Germinal center (tissue), 1 donor: ENCODE measurements at places on chromosomes 5 and 9.

GRCh38 chr5:134140530-134141201 is 26.2 kb downstream of the TCF7 start:
- peak; percentile 60 for DNase-seq

DNA sequence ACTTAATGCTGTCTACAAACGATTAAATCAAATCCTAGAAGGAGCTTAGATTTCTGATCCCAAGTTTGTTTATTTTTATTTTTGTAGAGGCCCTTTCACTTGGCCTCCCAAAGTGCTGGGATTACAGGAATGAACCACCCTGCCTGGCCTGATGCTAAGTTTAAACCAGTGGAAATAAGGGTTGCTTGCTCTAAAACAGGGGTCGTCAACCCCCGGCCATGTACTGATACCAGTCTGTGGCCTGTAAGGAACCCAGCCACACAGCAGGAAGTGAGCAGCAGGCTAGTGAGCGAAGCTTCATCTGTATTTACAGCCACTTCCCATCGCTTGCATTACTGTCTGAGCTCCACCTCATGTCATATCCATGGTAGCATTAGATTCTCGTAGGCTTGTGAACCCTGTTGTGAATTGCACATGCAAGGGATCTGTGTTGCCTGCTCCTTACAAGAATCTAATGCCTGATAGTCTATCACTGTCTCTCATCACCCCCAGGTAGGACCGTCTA is 11.4 kb downstream of the TTC1 start:
- no peak for DNase-seq

- no peak for DNase-seq
Observed at GRCh38 chr5:142391058-142391845, 66.4 kb upstream of the SPRY4 start.

DNA sequence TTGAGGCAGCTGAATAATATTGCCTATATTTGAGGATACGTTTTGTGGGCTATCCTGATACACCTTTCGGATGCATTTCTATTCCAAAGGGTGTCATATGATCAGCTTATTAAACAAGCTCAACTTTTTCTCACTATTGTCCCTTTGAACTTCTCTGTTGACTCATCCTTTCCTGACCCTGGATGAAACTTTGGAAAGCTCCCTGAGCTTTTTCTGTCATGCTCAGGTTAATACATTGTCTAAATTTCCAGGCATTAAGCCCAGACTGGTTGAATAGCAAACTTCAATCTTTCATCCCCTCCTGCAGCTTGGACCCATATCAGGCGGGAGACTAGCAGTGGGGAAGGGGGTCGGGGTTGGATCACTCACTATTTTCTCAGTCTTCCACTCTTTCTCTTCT is 104.9 kb upstream of the PTPN3 start:
- DNase-seq, result no peak

GRCh38 chr5:36682499-36682898 is 76.1 kb downstream of the SLC1A3 start:
- no peak for DNase-seq

DNA sequence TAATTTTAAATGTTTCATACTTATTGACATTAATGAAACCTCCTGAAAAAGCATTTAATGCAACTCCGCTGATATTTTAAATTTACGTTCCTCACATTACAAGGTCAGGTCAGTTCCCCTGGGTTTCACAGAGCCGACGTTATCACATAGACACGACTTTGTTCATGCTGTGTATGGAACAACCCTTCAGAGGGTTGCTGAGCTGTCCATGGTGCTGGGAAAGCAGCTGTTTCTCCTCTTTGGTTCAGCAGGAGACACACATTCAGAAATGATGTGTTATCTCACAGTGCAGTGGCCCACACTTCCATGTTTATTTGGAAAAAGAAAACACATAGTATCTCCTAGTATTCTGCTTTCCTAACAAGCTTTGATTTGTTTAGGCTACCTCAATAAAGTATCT is 53.5 kb downstream of the PPP2R2B start:
- no peak for DNase-seq

DNA sequence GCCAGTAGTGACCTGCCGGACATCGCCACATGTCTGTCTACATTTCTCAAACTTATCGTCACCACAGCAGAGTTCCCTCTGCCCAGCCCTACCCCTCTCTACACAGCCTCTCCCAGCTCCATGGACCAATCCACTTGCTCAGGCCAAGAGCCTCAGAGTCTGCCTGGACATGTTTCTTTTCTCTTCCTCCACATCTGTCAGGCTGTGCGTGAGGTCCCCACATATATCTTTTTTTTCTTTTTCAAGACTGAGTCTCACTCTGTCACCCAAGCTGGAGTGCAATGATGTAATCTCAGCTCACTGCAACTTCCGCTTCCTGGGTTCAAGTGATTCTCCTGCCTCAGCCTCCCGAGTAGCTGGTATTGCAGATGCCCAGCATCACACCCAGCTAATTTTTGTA is 62.7 kb upstream of the GGTA1 start:
- DNase-seq, result no peak

GRCh38 chr9:8205576-8205975 is 406.0 kb upstream of the DMAC1 start:
- DNase-seq, result no peak

GRCh38 chr5:143760755-143761154 is 51.2 kb upstream of the HMHB1 start:
- no peak for DNase-seq

DNA sequence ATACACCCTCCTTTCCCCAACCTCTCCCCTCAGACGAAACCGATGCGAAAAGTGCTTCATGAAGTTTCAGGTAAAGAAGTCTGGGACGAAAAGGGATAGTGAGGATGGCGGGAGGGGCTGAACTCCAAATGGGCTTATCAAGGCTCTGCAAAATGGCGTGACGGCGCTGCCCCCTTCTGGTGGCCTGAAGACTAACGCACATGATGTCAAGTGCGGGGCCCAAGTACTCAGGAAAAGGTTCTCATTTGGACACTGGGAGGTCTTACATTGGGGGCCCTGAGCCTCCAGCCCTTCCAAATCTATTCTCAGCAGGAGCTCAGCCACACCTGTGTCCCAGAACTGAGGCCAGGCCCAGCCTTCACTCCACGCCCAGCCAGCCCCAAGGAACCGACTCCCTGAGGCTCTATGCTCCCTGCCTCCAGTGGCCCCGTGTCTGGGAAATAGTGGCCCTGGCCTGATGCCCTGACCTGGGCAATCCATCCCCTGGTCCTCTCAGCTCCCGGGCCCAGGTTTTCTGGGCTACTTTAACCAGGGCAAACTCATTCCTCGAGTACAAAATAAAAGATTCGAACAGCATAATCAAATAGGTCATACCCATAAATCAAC is 119.9 kb downstream of the KCNIP1 start:
- no peak for DNase-seq

DNA sequence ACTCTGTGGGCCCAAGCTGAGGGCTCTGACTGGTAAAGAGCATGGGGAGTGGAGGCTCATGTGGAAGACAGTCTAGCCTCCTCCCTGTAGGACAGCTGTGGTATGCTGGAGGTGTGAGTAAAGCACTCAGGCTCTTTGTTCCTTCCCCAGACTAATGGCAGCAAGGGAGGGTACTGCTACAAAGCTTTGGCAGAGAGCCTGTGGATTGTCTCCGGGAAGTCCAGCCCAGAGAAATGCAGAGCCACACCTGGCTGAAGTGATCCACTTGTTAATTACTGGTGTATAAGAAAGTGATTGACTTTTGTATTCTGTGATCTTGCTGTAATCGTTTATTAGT is 161.7 kb downstream of the OXCT1 start:
- DNase-seq, result no peak

GRCh38 chr5:116576053-116576713 is 1.6 kb upstream of the SEMA6A start:
- peak; percentile 86 for DNase-seq

- DNase-seq, result peak; percentile 93
Observed at GRCh38 chr5:56951946-56952691, at the start of gene MIER3. Gene MIER3 (minus strand): TSS chr5:56952123. CDS start chr5:56952102, 21 bp downstream.

GRCh38 chr5:138502521-138502920 is 37.2 kb downstream of the EGR1 start:
- DNase-seq, result no peak

GRCh38 chr5:78355561-78355960 is 4.9 kb upstream of the SCAMP1 start:
- no peak for DNase-seq
